ENCODE measurements at places on chromosomes 13 and 19.

DNA sequence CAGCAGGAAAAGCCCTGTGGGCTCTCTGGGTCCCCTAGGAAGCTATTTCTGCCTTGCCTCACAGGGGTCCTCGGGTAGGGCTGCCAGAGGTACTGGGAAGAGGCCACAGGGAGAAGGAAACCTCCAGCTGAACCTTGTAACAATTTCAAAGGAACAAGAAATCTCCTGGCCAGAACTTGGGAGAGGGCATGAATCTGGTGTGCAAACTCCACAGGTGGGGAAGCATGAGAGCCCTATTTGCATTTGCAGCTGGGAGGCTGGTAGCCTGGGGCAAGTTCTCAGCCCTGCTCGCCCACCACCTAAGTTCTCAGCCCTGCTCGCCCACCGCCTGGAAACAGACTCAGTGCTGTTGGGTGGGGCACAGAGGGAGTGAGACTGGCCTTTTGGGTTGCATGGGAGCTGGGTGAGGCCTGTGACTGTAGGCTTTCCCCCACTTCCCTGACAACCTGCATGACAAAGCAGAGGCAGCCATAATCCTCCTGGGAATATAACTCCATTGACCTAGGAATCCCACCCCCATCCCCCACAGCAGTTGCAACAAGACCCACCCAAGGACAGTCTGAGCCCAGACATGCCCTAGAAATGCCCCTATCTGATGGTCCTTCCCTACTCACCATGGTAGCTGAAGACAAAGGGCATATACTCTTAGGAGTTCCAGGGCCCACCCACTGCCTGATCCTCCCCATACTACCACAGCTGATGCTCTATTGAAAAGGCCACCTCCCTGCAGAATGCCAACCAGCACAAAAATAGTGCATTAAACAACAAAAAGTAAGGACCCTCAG lies 11.7 kb downstream of the UGGT2 start:
- no peak for DNase-seq

DNA sequence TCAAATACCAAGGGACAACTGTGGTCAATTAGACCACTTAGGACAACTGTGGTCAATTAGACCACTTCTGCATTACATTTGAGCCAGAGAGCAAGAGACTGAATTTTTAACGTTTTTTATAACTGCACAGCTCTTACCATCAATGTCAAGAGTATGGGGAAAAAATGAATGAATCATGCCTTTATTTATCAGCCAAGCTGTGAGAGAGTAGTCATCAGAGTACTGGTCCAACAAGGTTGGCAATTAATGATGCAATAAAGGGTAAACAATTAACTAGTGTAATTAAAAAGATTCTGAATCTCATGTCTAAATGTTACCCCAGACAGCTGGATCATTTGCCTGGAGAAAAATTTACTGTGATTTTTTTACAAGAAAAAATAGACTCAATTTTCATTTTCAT lies 381.1 kb downstream of the LIG4 start:
- no peak for DNase-seq

GRCh38 chr13:102930566-102930965 lies 84.7 kb downstream of the ERCC5 start:
- DNase-seq = no peak

DNA sequence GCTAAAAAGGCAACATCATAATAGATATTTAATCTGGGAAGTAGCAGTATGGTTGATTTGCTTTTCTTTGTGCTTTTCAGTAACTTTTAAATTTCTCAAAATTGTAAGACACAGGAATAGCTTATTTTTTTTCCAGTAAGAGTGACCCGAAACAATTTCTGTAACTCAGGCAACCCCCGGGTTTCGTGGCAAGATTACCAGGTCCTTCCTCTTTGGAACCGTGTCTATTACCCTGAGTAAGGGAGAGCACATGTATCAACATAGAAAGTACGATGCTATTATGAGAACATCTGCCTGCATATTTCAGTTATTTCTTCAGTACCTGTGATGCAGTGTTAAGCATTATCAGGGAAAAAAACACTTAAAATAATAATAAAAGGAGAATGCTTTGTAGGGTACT lies 64.1 kb downstream of the DOCK9 start:
- DNase-seq = no peak

DNA sequence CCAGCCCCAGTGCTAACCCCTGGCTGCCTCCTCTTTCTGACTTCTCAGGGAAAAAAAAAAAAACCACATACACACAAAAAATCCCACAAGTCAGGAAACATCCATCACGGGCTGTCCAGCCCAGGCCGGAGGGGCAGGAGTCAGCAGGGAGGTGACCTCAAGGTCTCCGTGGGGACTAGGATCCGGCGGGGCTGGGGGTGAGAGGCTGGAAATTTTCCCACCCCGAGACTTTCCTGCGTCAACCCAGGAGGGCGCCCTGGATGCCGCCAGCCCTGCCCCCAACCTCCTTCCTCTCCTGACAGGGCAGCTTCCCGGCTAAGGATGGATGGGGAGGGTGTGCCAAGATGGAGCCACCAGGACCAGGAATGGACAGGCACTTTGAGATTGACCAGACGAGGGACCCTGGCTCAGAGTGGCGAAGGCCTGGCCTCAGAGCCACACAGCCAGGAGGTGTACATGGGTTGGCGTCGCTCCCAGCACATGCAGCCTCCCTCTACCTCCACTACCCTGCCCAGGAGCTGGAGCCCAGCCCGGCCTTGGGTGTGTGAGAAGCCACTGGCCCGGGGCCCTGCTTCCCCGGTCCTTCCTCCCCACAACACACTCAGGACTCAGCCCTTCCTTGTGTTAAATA lies 33.3 kb downstream of the BLOC1S3 start:
- no peak for DNase-seq

- no peak for DNase-seq
These were observed 1872.9 kb upstream of the PCDH20 start for GRCh38 chr13:63288576-63288975.

- no peak for DNase-seq
These were observed 2.0 kb upstream of the SYCE2 start for GRCh38 chr19:12921047-12921446.

GRCh38 chr19:19406878-19407632 lies 1.6 kb downstream of the GATAD2A start:
- peak; percentile 21 for DNase-seq

- DNase-seq = no peak
These were observed 76.6 kb downstream of the FGF9 start for GRCh38 chr13:21747456-21747855.

GRCh38 chr13:73324842-73325722 lies 266.3 kb downstream of the KLF5 start:
- no peak for DNase-seq

DNA sequence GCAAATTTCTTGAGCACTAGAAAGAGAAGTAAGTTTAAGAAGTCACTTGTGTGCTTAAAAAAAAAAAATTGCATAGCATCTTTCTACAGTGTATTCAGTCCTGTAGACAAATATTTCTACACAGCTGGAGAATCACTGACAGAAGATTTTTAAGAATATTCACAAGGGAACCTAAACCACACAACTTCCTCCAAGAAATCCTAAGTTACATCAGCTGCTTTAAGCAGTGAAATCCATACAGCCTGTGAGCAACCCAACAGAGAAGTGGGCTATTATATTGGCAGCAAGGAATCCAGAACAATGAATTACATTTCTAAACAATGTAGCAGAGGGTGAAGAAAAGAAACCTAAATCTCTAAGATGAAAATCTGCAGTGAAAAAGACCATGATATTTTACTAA lies 1.5 kb downstream of the DOCK9 start:
- no peak for DNase-seq

DNA sequence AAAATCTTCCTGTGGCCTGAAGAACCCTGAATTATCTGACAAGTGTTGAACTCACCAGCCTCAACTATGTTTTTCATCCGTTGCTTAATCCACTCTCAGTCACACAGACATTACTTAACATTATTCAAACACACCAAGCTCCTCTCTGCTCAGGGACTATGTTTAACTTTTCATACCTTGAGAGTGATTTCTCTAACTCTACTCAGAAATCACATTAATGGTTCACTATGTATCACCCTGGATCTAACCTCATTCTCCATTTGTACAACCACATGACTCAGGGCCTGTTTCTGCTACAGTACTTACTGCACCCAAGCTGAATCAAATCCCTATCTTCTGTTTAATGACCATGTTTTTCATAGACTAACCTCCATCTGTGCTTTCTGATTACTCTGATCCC lies 553.7 kb upstream of the PRR20A start:
- no peak for DNase-seq

DNA sequence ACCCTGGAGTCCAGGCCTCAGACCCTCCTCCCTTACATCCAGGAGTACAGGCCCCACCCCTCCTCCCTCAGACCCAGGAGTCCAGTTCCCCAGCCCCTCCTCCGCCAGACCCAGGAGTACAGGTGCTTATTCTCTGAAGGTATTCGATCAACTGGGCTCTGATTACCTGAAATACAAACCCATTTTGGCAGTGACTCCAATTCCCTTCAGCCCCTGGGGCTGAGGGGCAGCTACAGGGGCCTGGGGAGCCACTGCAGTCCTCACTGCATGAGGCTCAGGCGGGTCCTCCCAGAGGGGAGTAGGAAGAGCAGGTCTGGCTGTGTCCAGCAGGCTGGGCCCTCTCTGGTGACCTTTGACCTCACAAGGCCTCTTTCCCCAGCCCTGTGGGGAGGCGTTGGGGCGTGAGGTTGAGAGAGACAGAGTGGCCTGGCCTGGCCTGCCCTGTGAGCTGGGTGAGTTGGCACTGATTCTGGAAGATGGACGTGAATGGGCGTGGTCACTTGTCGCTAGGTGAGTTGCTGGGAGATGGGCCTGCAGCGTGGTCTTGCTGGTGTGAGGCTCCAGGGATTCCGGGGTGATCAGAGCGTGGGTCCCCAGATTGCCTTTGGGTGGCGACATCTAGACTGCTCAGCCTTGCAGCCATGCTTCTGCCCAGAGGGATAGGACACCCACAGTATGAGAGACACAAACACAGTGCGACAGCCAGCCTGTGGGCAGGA lies 3.1 kb downstream of the BCAT2 start:
- DNase-seq = no peak

- DNase-seq = no peak
These were observed 31.7 kb downstream of the CEBPG start for GRCh38 chr19:33405254-33405552.

GRCh38 chr19:52660981-52661380 lies 22.8 kb upstream of the ZNF83 start:
- no peak for DNase-seq

- no peak for DNase-seq
These were observed at the start of gene GPC6 for GRCh38 chr13:93226623-93227279. TSS of gene GPC6 (plus strand) at chr13:93226807.

- DNase-seq = peak; percentile 95
These were observed 7.7 kb downstream of the ARHGAP45 start for GRCh38 chr19:1074544-1075283.

DNA sequence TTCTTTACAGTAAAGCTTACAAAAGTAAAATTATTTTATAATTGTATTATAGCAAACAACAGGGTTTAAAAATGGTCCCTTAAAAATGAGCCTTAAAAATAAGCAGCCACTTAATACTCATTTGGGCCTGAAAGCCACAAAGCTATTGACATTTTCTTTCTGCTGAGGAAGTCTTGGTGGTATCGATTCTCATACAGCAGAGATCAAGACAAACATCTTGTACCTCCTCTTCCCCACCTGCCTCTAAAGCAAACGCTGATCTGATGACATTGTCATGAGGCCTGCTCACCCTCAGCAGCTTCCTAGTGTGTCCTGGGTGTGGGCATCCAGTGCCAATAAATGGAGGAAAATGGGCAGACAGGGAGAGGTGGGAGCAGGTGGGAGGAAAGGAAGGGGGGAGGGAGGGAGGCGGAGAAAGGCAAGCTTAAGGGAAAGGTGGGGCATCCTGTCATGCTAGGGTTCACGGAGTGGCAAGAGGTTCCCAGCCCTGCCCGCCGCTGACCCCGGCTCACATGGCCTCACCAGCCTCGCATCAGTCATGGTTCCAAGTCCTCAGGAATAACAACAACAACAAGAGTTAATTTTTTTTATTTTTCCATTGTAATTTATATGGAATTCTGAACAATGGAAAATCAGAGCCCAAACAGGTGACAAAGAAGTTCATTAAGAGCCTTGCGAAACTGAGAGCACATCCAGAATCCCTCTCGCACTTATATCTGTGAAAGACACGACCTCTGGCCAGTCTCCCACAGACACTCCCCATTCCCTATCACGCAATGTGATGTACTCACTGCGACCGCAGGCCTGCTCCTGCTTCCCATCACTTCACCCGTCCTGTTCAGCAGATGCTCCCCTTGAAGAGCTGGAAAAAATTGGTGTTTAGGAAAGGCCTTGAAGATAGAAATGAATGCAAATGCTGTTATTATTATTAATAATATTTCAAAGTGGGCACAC lies 15.1 kb upstream of the ATP11A start:
- DNase-seq = no peak

DNA sequence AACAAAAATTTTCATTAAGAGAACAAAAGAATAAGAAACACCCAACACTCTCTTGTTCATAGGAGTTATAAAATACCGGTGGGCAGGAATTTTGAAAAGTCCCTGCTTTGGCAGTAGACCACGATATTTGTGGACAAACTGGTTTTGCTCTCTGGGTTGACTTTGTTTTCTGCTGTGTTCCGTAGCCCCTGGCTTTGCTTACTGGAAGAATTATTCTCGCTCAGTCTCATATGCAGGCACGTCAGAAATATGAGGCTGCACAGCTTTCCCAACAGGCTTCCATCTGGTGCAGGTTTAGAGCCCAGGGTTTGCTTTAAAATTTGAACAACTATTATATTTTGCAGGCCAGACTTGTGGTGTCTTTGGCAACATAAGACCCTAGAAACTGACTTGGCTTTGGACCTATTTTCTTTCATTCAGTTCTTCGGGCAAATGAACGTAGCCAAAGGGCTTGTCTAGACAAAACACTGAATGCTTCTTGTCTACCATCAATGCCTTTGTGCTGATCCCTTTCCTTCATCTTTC lies 2012.6 kb downstream of the PCDH9 start:
- no peak for DNase-seq

DNA sequence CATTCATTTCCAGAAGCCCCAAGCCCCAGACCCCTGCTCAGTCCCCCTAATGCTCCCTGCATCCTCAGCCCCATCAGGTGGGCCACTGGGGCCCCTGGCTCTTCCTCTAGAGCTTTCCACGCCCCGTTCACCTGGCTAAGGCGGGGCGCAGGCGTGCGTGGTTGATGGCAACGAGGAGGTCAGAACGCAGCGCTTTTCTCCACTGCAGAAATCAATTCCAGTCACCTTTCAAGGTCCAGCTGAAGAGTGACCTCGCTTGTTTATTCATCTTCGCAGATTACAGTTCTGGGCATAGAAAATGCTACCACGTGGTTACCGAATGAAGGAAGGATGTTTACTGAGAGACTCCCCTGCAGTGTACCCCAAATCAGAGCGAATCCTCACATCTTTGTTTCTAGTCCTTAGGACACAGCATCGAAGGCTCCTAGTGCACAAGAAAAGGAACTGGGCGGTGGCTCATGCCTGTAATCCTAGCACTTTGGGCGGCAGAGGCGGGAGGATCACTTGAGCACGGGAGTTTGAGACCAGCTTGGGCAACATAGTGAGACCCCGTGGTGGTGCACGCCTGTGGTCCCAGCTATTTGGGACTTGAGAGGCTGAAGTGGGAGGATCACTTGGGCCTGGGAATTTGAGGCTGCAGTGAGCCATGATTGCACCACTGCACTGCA lies 828 bp upstream of the PBX4 start:
- no peak for DNase-seq

GRCh38 chr19:2318923-2319322 lies 9.5 kb downstream of the LSM7 start:
- no peak for DNase-seq

GRCh38 chr13:50171590-50172282 lies 156.5 kb downstream of the KCNRG start:
- no peak for DNase-seq

- no peak for DNase-seq
These were observed 41.1 kb upstream of the MAP3K10 start for GRCh38 chr19:40150170-40150569.
